ENCODE measurements at places on chromosomes 5 and 9. TPM values are rescaled to one million over a fixed set of nuclear protein-coding genes. Genes with fewer than 3 reads are reported as not detected.

The PCSK1 gene
- total RNA-seq = not detected

The GDA gene
- total RNA-seq = not detected

The SOX30 gene
- total RNA-seq = not detected

GRCh38 chr5:90437663-90438062 is 28.1 kb upstream of the CETN3 start:
- DNase-seq = no peak

DNA sequence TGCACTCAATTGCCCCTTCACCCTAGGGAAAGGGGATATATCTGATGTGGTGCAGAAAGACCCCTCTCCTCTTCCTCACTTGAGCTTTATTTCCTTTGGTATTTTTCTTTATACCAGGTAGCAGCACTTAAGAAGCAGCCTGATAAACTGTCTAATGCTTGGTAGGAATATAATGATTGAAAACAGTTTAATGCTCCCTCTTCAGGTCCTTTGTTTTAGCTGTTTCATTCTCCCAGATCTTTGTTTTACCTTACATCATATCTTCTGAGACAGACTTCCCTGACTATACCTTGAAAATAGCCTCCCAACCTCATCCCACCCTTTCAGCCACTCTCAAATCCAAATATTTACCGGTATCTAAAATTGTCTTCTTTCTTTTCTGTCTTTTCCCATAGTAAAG is 87.9 kb downstream of the NUDT12 start:
- no peak for DNase-seq

Measured in IMR-90 (cell line).